ENCODE measurements at places on chromosomes 3 and 15.

GRCh38 chr3:69033470-69033869 is 18.7 kb downstream of the TMF1 start:
- no peak for DNase-seq

GRCh38 chr3:159923336-159923735 is 65.3 kb upstream of the IL12A start:
- DNase-seq, result no peak

GRCh38 chr3:144487011-144487410 is 515.4 kb downstream of the DIPK2A start:
- no peak for DNase-seq

DNA sequence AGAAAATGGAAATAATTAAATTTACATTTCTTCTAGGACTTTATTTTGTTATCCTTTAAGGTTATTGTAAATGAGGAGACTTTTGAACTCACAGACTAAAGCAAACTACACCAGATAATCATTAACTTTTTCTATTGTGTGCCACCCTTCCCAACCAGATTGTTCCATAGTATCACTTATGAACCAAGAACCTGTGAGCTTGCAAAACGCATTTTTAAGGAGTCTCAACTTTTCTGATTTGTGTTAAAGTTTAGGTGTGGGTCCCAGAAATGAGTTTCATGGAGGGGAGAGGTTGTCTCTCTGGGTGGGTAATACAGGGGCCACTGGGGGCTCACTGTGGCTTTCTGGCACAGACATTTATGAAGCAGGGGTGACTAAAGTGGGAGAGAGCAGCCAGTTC is 75.7 kb downstream of the IGF1R start:
- DNase-seq, result no peak

DNA sequence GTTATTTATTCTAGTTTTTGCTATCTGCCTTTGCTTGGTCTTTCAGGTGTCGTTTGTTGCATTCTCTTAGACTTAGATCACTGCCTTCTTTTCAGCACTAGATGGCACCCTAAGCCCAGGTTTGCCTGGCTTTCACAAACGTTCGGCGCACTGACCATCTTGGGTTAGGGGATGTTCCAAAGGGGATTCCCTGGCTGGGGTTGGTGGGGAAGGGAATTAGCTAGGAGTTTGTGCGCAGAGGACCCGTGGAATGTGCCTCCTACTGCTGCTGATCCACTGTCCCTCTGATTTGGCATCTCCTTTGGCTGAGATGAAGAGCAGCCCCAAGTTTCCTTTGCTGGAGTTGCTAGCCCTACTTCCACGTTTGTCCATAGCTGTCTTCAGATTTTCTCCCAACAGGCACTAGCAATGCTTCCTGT is 33.9 kb downstream of the PFN2 start:
- no peak for DNase-seq
